ENCODE measurements at places on chromosomes 3 and 15.

GRCh38 chr15:80662129-80662528, 33.0 kb upstream of the ABHD17C start:
- DNase-seq: no peak

DNA sequence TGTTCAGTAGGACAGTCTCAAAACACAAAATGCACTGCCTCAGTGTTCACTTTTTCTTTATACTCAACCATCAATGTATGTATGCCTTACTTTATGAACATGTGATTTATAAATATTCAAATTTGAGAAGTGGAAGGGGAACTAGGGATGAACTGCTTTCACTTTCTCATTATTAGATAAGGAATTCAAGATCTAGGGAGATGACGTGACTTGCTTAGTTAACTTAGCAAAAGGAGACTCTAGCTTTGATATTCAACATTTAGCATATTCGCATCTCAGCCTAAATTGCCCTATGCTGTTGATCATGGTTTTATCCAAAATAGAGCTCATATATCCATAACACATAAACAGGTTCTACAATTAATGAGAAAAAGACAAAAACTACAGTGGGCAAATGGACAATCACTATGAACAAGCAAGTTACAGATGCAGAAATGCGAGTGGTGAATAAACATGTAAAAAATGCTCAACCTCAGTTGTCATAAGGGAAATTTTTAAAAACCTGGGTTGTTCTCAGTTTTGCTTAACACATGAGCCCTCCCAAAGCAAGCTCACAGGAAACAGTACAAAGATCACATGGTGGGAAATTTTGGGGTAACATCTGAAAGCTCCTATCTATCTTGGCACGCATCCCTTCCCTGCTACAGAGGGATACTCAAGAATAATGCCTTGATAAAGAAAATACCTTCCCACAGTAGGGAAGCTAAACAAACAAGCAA, 269.8 kb downstream of the THRB start:
- no peak for DNase-seq

GRCh38 chr15:60072826-60073465, 68.8 kb downstream of the FOXB1 start:
- no peak for DNase-seq

GRCh38 chr3:187021748-187022402, 91.5 kb downstream of the ST6GAL1 start:
- DNase-seq: no peak

DNA sequence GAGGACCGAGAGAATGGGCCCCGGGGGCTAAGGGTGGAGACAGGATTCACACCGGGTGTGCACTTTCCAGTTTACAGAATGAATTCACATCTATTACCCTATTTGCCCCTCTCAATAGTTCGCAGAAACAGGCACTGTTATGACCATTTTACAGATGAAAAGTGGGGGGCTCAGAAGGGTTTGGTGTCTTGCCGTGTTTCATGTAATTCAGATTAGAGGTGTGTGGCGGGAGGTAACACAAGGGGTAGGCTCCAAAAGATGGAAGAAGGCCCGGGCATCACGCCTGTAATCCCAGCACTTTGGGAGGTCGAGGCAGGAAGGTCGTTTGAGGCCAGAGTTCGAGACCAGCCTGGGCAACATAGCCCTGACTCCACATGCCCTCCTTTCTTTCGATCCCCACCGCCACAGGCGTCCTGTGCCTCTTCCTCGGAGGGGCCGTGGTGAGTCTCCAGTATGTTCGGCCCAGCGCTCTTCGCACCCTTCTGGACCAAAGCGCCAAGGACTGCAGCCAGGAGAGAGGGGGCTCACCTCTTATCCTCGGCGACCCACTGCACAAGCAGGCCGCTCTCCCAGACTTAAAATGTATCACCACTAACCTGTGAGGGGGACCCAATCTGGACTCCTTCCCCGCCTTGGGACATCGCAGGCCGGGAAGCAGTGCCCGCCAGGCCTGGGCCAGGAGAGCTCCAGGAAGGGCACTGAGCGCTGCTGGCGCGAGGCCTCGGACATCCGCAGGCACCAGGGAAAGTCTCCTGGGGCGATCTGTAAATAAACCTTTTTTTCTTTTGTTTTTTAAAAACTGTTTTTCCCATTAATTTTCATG, 3.4 kb downstream of the DUOXA2 start:
- no peak for DNase-seq

DNA sequence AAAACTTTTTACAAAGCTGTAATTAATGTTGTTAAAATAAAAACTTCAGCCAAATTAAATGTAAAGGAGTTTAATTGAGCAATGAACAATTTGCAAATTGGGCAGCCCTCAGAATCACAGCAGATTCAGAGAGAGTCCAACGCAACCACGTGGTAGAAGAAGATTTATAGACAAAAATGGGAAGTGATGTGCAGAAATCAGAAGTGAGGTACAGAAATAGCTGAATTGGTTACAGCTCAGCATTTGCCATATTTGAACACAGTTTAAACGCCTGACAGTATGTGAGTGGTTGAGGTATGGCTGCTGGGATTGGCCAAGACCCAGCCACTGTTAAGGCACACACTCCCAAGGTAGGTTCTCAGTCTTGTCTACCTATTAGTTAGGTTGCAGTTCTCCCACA, 14.4 kb upstream of the PLA2G4D start:
- DNase-seq: no peak

DNA sequence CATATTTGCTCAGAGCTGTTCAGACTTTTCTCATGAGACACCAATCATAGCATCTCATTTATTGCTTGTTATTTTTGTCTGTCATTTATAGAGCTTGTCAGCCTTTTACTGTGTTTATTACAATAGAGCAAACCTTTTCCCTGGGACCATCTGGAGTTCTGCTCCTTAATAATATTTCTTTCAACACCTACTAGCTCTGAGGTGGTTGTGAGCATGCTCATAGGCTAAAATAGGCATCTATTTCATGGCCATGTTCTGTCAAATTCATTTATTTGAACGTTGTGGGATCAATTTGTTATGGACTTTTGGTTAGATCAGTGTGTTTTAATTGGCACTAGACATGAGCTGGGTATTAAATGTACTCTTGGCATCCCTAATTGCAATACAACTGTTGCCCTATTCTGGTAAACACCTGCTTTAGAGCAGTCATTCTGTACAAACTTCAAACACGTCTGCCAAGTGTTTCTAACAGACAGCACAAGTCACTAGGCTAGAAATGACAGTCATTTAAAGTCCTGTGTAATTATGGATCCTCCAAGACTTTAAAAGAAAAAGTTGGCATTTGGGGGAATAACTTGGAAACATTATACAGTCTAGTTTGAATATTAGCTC, 766.3 kb downstream of the ZNF385D start:
- DNase-seq: no peak

GRCh38 chr3:173371848-173372487, 25.6 kb upstream of the NLGN1 start:
- peak; percentile 50 for DNase-seq

GRCh38 chr15:68022061-68022460, 32.1 kb upstream of the PIAS1 start:
- DNase-seq: no peak

DNA sequence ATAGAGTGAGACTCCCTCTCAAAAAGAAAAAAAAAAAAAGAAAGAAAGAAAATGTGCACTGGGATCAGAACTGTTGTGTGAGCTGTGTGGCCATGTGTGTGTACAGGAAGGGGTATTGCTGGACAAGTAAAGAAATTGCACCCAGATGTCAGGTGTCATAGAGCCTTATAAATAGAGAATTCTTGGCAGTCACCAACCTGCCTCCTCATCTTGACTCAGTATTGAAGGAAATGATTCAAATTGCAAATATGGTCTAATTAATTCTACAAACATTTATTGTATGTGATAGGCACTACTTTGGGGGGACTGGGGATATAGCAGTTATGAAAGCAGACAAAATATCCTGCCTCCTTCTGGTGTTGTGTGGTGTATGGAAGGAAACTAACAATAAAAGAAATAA, 243.8 kb upstream of the TTC14 start:
- DNase-seq: no peak

DNA sequence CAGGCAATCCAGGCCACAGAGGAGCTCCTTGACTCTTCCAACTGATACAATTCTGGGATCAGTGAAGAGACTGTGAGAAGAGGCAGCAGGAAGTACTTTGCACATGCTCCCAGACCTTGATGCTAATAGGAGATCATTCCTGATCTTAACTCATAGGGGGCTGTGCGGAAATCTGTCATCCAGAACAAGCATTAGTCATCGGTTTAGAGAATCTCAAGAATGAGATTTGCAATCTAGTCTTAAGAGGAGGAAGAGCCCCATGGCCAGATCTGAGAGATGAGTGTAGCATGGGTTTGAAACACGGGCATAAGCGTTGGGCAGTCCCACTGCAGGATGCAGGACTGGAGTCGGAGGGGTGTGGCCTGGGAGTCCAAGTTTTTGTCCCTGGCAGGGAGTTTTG, 1081.1 kb downstream of the NAALADL2 start:
- DNase-seq: no peak

- no peak for DNase-seq
Observed at GRCh38 chr15:69468241-69469121, 15.9 kb downstream of the RPLP1 start.

DNA sequence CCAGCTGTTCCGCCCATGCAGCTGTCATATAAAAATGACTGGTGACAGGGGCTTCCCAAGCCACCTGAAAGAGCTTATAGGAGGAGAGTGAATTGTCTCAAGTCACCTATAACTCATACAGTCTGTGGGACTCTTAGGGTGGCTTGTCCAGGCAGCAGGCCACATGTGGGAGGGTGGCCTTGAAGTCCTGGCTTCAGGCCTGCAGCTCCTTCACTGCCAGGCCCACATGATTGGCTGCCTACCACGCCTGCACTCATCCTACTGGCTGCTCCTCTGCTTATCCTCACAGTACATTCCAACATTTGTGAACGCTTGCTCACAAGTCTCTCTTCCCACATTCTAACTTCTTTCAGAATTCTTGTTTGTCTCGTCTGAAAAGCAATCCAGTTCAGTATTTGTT, 41.1 kb upstream of the TIPARP start:
- DNase-seq: no peak

DNA sequence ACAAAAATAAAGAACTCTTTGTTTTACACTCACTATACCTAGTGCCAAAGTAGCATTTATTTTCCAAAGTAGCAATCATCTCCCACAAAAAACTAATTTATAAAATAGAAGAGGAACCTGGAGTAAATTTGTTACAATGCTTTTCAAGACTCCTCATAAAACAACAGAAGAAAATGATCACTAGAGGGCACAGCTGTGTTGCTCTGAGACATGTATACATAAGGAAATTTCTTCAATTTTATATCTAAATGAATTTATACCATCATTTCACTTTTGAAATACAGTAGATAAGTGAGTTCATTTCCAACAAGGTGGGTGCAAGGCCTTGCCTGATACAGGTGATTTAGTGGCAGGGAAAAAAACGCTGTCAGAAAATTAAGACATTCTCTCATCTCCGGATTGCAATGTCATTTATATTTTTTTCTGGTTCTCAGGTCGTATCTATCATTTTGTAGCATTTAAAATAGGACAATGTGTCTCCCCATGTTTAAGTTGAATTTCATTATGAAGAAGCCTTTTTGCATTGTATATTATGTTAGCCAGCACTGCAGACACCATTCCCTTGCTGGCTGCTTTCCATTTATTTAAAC, 25.3 kb upstream of the ARHGEF26 start:
- DNase-seq: no peak

DNA sequence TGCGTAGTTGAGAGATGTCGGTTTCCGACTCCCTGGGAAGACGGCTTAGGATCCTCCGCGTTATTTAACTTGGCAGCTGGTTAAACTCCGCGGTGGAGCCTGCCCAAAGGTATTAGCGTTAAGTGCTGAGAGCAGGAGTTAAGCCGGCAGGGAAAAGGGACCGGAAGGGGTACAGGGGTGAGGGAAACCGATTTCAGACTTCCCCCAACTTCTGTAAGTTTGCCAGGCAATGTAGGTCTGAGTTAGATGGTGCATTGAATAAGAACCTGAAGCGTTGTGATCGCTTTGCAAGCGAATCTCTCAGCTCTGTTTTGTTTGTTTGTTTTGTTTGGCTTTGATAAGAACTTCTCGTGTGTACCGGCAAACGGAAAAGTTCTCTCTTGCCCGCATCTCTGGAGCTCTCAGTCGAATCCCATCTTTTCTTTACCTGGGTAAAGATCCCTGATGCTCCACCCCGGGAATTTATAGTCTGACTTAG, 6.0 kb upstream of the FEZF2 start:
- DNase-seq: peak; percentile 76

DNA sequence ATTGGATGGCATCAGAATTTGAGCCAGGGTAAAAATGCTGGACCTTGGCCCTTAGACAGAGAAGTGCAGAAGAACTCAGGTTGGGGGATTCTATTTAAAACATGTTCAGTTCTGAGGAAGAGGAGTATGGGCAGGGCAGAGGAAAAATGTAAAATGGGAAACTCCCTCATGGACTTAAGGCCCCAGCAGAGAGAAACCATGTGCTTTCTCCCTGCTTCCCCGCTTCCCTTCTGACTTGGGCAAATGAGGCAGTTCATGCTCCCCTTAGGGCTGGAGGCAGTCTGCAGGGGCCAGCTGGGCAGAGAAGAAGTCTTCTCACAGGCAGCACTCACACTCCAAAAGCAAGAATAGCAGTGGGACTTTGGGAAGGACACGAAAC, 9.9 kb upstream of the NUDT16 start:
- DNase-seq: no peak

- no peak for DNase-seq
Observed at GRCh38 chr3:95387242-95388021, 1324.6 kb downstream of the NSUN3 start.

GRCh38 chr3:130465521-130465920, 51.5 kb upstream of the COL6A6 start:
- DNase-seq: no peak

DNA sequence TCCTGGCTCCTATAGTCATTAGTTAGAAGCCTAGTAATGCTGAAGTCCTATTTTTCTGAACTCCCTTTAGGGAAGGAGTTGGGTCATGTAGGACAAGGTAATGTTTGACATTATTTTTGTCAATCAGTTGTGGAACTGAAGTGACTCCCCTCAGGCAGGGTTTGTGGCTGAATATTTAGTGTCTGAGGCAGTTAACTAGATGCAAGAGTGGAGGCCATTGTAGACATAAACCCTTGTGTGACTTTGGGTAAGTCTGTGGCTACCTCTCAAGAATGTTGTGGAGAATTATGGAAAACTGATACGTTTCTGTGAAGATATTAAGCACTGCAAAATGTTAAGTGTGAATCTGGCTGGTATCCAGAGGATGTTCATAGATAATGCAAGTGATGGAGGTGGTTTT, 125.2 kb upstream of the PHLDB2 start:
- DNase-seq: no peak

GRCh38 chr3:137612291-137612690, 151.8 kb upstream of the SOX14 start:
- DNase-seq: no peak

DNA sequence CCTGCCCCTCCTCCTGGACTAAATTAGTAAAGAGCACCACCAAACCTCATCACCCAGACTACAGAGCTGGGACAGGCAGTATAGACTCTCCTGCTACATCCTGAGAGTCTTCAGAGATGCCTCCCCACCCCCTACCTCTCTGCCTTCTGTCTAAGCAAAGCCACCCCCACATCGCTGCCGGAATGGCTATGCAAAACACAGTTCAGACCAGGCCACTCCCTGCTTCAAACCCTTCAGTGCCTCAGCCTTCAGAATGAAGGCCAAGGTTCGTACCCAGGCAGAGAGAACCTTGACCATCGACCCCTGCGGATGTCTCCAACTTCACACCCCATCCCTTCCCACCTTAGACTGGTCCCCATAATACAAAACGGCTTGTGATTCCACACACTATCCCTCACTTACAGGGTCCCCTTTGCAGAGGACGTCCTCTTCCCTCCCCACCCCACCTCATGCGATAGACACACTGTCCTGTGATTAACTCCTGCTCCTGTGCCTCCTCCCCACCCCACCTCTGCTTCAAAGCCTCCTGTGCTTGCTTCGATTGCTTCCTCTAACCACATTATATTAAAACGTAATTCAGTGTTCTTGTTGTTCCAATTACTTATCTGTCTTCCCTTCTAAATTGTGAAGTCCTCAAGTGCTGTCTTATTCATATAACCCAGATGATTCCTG, 175.3 kb downstream of the UACA start:
- peak; percentile 5 for DNase-seq
